Neural progenitor cell (in vitro differentiated cells): ENCODE measurements at places on chromosomes 3 and 15. TPM values are rescaled to one million over a fixed set of nuclear protein-coding genes. Genes with fewer than 3 reads are reported as not detected.
A peak's percentile ranks its signal among the peaks of the same experiment; 100 is the strongest.

Gene MB21D2
- 11.3 and 15.1 TPM in 2 replicates for total RNA-seq

GRCh38 chr15:75646944-75647364 is 758 bp upstream of the SNX33 start:
- peaks cover 28% of the 10 kb centered on the region for H3K4me1 ChIP-seq
- no peak overlapping the region for H3K27ac ChIP-seq
- H3K27me3 ChIP-seq, result peaks cover 19% of the 10 kb centered on the region
- no peaks in the 10 kb centered on the region for H3K36me3 ChIP-seq

DNA sequence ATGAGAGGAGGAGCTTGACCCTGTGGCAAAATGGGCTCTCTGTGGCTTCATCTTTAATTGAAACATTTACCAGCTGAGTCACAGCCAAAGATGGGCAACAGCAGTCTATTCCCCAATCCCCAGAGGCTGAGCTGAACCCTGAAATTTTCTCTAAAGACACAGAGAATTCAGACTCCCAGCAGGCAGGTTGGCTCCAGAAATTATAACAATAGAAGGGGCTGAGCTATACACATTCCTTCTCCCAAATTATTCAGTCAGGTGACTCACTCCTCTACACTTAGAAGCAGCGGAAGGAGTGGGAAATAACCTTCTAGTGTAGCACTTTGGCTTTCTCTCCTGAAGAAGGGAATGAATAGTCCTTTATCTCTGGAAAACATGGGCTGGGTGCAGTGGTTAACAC is 264.3 kb upstream of the ARHGEF26 start:
- no peak for DNase-seq
- no peak overlapping the region for H3K4me3 ChIP-seq
- peaks cover 6% of the 10 kb centered on the region for H3K4me1 ChIP-seq

DNA sequence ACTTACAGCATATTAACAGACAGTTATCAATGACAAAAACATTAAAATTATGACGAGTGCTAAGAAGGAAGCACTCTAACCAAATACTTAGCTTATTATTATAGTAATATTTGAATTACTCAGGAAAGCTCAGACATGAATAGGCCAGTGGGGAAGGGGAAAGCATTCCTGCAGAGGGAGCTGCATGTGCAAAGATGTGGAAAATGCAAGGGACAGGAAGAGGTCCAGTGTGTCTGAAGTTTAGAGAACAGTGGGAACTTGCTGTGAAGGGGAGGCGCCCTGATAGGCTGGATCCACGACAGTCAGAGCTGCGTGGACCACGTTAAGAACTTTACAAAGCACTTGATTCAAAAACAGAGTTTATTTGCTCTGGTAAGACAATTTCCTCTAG is 1.2 kb upstream of the SPICE1 start:
- H3K4me3 ChIP-seq, result no peak overlapping the region
- DNase-seq, result peak; percentile 9
- H3K27ac ChIP-seq, result no peak overlapping the region

GRCh38 chr3:146166415-146166821 is 5.4 kb upstream of the PLOD2 start:
- H3K36me3 ChIP-seq, result no peaks in the 10 kb centered on the region
- no peaks in the 10 kb centered on the region for H3K4me1 ChIP-seq
- H3K27me3 ChIP-seq, result peaks cover 15% of the 10 kb centered on the region
- no peak for DNase-seq

GRCh38 chr15:86001200-86001599 is 78.5 kb upstream of the AGBL1 start:
- H3K27me3 ChIP-seq, result no peaks in the 10 kb centered on the region
- no peak overlapping the region for H3K4me3 ChIP-seq
- H3K36me3 ChIP-seq, result no peaks in the 10 kb centered on the region
- H3K27ac ChIP-seq, result no peak overlapping the region
- peak; percentile 9 for DNase-seq

GRCh38 chr15:23787346-23788105 is 100.4 kb upstream of the NDN start:
- H3K4me1 ChIP-seq, result peaks cover 11% of the 10 kb centered on the region
- H3K27ac ChIP-seq, result no peak overlapping the region
- DNase-seq, result peak; percentile 33
- no peak overlapping the region for H3K4me3 ChIP-seq
- no peaks in the 10 kb centered on the region for H3K36me3 ChIP-seq

- H3K27ac ChIP-seq, result no peak overlapping the region
- no peak for DNase-seq
- H3K4me3 ChIP-seq, result no peak overlapping the region
- no peaks in the 10 kb centered on the region for H3K27me3 ChIP-seq
These were observed 239.9 kb upstream of the ATP10A start for GRCh38 chr15:26103002-26103404.

DNA sequence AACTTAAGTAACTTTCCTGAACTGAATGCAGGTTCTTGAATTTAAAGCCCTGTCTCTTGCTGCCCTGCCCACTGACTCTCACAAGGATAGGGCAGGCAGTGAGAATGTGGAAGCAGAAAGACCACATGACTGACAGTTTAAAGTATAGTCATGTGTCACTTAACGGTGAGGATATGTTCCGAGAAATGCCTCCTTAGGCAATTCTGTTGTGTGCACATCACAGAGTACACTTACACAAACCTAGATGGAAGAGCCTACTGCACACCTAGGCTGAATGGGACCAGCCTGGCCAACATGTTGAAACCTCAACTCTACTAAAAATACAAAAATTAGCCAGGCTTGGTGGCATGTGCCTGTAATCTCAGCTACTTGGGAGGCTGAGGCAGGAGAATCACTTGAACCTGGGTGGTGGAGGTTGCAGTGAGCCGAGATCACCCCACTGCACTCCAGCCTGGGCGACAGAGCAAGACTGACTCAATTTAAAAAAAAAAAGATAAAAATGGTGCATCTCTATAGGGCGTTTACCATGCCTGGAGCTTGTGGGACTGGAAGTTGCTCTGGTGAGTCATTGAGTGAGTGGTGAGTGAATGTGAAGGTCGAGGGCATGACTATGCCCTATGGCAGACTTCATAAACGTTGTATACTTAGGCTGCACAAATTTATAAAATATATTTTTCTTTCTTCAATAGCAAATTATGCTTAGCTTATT is 18.9 kb upstream of the COPG1 start:
- H3K27ac ChIP-seq, result no peak overlapping the region
- no peaks in the 10 kb centered on the region for H3K36me3 ChIP-seq
- DNase-seq, result no peak
- H3K4me1 ChIP-seq, result peaks cover 10% of the 10 kb centered on the region
- H3K4me3 ChIP-seq, result no peak overlapping the region
- H3K27me3 ChIP-seq, result no peaks in the 10 kb centered on the region

DNA sequence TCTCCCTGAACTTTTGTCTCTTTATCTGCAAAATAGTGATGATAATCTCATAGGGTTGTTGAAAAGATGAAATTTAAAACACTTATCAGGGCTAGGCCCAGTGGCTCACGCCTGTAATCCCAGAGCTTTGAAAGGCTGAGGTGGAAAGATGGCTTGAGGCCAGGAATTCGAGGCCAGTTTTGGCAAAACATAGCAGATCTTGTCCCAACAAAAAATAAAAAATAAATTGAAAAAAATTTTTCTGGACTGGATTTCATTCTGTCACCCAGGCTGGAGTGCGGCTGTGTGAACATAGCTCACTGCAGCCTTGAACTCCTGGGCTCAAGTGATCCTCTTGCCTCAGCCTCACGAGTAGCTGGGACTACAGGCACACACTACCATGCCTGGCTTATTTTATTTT is 29.6 kb downstream of the LMLN start:
- no peak overlapping the region for H3K27ac ChIP-seq
- H3K36me3 ChIP-seq, result no peaks in the 10 kb centered on the region
- H3K4me1 ChIP-seq, result no peaks in the 10 kb centered on the region
- DNase-seq, result no peak
- H3K27me3 ChIP-seq, result no peaks in the 10 kb centered on the region
